ENCODE measurements at places on chromosomes 12 and 14.

- no peak for DNase-seq
Measured at GRCh38 chr12:54447917-54448316, 25.5 kb downstream of the GTSF1 start.

GRCh38 chr12:109201496-109201885 is 85.1 kb downstream of the ACACB start:
- DNase-seq: no peak

- no peak for DNase-seq
Measured at GRCh38 chr14:73283608-73284379, 46.5 kb downstream of the PAPLN start.

DNA sequence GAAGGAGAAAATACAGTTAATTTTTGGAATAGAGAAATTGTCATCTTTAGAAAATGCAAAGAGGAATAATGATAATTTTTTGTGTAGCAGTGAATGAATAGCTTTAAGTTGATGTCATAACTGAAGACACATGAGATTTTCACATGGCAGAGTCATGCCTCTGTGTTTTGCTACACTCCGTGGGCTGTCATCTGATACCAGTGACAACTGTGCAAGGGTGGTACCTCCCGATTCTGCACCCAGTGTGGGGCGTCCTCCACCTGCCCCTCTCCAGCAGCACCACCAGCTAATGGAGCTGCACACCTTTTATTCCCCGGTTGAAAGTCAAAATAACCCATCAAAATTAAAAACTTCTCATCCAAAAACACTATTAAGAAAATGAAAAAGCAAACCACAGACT is 47.2 kb downstream of the ANKRD9 start:
- no peak for DNase-seq

DNA sequence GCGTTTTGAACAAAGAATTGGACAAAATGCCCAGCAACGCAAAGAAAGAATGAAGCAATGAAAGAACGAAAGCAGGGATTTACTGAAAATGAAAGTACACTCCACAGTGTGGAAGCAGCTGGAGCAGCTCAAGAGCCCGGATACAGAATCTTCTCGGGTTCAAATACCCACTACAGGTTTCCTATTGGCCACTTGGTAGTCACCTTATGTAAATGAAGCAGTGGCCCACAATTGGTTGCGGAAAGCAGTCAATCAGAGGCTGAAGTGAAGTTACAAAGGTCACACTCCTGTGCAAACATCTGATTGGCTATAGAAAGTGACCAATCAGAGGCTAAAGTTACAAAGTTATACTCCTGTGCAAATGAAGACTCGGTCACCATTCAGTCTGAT is 15.0 kb upstream of the PPP1R13B start:
- peak; percentile 20 for DNase-seq

GRCh38 chr12:121992059-121992879 is 29.4 kb upstream of the BCL7A start:
- DNase-seq: peak; percentile 79

DNA sequence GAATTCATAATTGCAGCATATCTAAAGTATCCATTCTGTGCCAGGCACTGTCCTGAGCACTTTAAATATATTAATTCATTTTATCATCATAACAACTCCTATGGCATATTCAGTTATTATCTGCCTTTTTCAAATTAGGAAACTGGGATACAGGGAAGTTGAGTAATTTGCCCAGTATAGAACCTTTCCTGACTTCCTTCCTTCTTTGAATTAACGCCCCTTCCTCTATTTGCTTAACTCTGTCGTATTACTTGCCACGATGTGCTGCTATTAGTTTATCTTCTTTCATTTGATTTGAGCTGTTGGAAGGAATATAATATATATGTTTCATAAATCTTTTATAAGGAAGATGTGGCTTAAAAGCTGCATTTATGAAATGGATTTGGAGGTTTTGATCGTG is 25.4 kb upstream of the FAM177A1 start:
- DNase-seq: peak; percentile 2

- no peak for DNase-seq
Measured at GRCh38 chr14:65805113-65805473, 392.6 kb downstream of the FUT8 start.

- peak; percentile 48 for DNase-seq
Measured at GRCh38 chr14:75417674-75418073, 10.1 kb upstream of the JDP2 start.

DNA sequence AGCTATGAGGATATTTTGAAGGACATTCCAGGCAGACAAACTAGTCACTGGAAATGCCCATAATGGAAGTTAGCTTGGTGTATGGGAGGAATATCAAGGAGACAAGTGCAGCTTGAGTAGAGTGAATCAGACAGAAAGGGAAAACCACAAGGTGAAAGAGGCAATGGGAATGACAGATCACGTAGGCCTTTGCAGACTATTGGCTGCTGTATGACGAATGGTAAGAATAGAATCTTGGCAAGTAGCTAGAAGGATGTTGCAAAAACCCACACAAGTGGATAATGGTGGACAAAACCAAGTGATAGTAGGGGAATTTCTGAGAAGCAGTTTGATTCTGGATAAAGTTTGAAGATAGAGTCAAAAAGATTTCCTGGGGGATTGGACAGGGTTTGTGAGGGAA is 196.9 kb upstream of the NOVA1 start:
- no peak for DNase-seq

- peak; percentile 84 for DNase-seq
Measured at GRCh38 chr14:74514471-74514941, 20.9 kb downstream of the ISCA2 start.

GRCh38 chr14:93219103-93219726 is 12.2 kb downstream of the UBR7 start:
- DNase-seq: peak; percentile 53

- DNase-seq: no peak
Measured at GRCh38 chr14:94867946-94868771, 98.2 kb upstream of the GSC start.

DNA sequence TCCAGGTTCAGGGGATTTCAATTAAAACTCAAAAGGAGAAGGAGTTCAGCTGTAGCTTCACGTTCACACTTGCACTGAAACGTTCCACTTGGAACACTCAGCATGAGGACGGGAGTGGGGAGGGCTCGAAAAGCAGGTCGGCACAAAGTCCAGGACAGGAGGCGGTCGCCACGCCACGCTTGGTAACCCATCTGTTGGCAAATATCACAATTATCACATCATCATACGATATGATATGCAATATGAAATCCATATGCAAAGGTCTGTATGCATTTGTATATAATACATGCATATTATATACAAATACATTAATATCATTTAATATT is 17.2 kb downstream of the ADGRD1 start:
- DNase-seq: no peak

DNA sequence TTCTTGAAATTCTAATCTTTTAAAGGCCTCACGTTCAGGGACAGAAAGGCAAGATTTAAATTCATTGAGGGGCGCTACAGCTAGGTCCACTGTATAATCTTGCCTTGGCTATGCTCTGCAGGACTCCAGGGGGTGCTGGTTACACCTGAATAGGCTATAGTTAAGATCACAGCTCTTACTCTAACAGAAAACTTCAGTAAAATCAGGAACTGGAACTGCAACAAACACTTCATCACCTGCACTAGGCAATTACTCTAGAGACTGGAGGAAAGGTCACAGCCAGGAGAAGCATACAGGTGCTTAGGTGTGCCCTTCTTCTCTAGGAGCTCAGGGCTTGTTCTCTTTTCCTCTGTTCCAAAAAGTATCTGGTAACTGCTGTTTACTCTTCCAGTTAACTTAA is 20.9 kb downstream of the SLCO1C1 start:
- no peak for DNase-seq

DNA sequence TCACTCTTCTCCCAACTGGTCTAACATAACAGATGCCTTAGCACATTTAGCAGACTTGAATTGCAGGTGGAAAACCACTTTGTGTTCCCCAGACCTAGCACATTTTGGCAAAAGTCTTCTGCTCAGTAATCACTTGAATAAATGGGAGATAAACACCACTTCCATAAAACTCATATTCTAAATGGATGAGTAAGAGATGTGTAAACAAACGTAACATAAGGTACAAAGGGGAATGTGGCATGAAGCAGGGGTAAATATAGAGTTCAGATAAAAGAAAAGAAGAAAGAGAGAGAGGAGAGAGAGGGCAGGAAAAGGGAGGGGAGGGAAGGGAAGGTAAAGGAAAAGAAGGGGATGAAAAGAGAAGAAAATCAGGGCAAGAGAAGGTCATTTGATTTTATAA is 17.0 kb upstream of the KERA start:
- DNase-seq: no peak

DNA sequence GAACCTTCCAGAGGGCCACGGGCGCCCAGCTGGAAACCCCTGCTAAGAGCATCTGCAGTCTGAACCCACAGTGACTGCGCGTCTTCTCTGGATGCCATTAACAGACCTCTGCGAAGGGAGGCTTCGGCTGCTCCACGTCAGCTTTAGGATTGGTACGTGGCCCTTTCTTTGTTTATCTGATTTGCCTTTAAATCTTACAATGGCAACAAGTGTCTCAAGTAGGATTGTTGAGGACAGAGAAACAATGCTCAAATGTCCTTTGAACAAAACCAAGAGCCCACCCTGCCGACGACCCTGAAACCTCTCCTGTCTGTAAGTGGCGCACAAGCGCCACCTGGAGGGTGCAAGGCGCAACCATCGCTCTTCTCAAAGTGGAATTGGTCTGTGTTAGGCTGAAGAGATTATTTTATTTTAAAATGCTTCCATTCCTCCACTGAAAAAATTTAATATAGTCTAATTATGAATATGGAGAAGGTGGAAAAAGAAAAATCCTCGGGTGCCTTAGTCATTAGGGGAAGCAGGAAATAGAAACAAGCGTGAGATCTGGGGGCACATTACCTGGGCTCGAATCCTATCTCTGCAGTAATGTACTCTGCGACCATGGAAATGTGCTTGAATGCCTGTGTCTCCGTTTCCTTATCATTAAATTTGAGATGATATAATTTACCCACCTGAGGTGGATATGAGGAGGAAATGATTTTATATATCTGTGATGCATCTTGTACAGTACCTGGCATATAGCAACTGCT is 82.6 kb upstream of the PTPRB start:
- DNase-seq: peak; percentile 1

GRCh38 chr14:94088516-94088915 is 7.4 kb downstream of the IFI27L1 start:
- DNase-seq: no peak

GRCh38 chr12:65885716-65886115 is 61.4 kb downstream of the HMGA2 start:
- DNase-seq: no peak

DNA sequence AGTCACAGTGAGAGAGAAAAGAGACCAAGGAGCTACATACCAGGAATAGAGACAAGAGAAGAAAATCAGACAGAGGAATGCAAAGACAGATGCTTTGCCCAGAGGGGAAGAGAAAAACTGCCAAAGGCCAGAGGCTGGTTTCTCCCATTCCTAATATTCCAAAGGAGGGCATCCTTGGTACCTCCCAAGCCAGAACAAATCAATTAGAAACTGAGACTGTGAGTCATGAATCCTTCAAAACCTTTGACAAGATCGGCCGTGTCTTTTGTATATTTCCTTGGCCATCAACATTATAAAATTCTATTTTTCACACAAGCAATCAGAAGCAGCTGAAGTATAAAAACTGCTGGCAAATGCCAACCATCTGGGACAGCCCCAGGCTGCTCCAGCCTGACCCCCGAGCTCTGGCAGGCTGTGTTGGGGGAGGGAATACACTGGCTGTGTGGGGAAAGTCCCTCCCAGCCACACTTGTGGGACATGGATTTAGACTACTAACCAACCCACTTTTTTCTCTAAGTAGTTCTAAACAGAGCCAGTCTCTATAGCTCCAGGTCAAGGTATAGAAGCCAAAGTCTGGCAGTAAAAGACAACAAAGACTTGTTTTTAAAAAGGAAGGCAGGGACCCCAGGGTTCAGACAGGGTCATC is 13.7 kb downstream of the POMT2 start:
- no peak for DNase-seq

GRCh38 chr14:87901236-87901635 is 91.7 kb downstream of the GALC start:
- no peak for DNase-seq

DNA sequence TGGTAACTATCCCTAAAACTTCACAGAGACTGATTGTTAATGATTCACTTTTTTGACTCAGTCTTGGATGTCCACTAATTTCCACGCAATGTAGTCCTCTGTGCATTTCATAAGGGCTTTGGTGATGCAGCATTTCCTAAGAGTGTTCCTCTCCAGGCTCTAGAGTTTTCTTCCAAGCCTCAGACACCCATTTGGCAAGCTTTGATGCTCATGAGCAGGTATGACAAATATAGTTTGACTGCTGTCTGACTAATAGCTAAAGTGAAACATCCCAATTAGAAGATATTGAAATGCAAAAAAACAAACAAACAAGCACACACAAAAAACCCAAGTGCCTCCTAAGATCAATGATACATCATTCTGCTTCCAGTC is 1.5 kb upstream of the VAMP1 start:
- no peak for DNase-seq

- no peak for DNase-seq
Measured at GRCh38 chr14:96057738-96058137, 18.6 kb downstream of the C14orf132 start.

DNA sequence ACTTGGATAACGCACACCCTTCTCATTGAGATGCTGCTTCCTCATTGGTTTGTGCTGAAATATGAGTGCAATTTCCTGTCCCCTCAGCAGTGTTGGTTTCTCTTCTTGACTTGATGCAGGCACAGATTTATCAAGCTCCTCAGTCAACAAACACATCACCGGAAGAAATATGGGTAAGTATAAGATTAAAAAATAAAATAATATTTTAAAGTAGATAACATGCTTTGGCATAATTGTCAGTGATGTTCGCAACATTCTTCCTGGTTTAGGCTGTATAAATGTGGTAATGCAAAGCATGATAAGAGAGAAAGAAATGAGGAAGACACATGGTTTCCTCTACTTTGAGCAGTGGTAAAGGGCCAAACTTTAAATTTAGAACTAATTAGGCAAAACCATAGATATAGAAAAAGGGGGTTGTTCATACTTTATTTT is at the start of gene GPR65:
TSS of gene GPR65 (plus strand) at position 86 of the 432 bp plus-strand sequence. CDS start 5,713 bp downstream, outside the sequence.
- peak; percentile 85 for DNase-seq

- no peak for DNase-seq
Measured at GRCh38 chr12:64840949-64841717, 16.7 kb downstream of the TBC1D30 start.

DNA sequence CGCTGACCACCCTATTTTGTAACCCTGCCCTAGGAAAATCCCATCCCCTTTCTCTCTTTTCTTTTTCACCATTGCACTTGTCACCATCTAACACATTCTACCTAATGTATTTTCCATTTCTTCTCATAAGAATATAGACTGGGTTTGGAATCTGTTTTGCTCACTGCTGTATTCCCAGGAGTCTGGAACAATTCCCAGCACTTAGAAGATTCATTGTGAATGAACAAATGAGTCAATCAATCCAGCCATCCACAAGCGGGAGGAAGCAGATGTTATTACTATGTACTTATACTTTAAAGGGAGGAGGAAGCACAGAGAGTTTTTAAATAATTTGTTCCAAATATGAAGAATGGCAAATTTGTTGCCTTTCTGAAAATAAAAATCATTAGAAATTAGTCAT is 142.1 kb downstream of the KIF21A start:
- DNase-seq: no peak

DNA sequence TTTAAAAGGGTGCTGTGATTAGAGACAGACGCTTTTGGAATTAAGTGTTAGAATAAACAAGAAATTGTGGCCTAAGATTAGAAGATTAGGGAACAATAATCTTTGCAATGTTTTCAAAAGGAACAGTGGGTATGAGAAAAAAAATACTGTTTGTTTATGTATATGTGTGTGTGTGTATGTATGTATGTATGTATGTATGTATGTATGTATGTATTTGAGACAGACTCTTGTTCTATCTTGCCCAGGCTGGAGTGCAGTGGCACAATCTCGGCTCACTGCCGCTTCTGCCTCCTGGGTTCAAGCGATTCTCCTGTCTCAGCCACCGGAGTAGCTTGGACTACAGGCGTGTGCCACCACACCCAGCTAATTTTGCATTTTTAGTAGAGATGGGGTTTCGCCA is 81.6 kb downstream of the TRAFD1 start:
- no peak for DNase-seq

All from MV-4-11 (cell line).